ENCODE measurements at places on chromosomes 7 and 10. TPM values are rescaled to one million over a fixed set of nuclear protein-coding genes. Genes with fewer than 3 reads are reported as not detected.

TLX1 gene
- not detected for total RNA-seq

ACBD5 gene
- total RNA-seq = 21.1 TPM

SLC18A3 gene
- total RNA-seq = not detected

SORCS1 gene
- not detected for total RNA-seq

LRIT1 gene
- total RNA-seq = not detected

DNA sequence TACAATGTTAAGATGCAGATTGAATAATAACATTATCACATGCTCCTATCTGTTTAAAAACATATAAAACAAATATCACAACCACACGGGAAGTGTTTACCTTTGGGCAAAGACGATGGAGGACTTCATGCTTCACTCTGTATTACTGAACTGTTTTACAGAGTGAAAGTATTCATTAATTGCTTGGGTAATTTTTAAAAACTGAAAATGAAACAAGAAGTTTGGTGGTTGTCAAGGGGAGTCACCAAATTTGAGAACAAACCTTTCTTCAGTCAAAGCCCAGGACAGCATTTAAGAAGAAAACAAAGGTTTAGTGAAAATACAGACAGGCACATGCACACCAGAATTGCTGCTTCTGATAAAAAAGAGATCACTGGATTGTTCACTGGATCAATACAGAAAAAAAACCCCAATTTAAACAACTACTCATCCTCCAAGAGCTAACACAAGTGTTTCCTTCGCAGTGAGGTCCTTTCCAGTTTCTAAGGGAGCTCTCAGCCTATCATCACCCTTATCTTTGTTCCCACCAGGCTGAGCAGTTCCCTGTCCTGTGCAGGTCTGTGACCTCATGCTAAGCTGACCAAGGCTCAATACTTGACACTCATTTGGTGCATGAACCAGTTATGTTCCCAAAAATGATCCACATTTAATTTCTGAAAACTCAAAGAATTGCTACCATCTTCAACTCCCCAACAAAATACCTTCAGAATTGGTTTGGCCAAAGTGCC is 8.8 kb downstream of the PARP12 start:
- H3K27ac ChIP-seq = no peak overlapping the region
- peaks cover 49% of the 10 kb centered on the region for H3K36me3 ChIP-seq
- DNase-seq = no peak

GRCh38 chr7:7816084-7816483 is 97.7 kb upstream of the RPA3 start:
- H3K27ac ChIP-seq = no peak overlapping the region
- no peaks in the 10 kb centered on the region for H3K27me3 ChIP-seq
- peaks cover 19% of the 10 kb centered on the region for H3K4me1 ChIP-seq
- H3K4me3 ChIP-seq = no peak overlapping the region
- H3K36me3 ChIP-seq = no peaks in the 10 kb centered on the region

DNA sequence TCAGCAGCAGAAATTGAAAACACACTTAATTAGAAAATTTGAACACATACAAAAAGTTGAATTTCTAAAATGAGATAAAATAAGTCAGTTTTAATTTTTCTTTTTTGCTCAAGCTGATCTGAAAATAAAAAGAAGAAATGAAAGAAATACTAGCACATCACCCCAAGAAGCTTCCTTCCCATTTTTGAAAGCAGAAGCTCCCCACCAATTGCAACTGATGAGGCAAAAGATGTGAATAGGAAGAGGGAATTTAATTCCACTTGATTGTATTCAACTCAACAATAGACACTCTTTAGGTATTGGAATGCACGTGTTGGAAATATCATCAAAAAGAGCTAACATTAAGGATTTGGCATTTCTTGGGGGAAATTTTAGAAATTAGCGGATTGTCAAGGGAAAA is 175.8 kb downstream of the TRIL start:
- no peaks in the 10 kb centered on the region for H3K36me3 ChIP-seq
- H3K27me3 ChIP-seq = no peaks in the 10 kb centered on the region
- H3K27ac ChIP-seq = no peak overlapping the region
- no peak overlapping the region for H3K4me3 ChIP-seq
- no peaks in the 10 kb centered on the region for H3K4me1 ChIP-seq

GRCh38 chr10:42963312-42963711 is 113.6 kb upstream of the RET start:
- no peak overlapping the region for H3K27ac ChIP-seq
- H3K4me3 ChIP-seq = no peak overlapping the region
- H3K36me3 ChIP-seq = no peaks in the 10 kb centered on the region
- no peaks in the 10 kb centered on the region for H3K4me1 ChIP-seq

DNA sequence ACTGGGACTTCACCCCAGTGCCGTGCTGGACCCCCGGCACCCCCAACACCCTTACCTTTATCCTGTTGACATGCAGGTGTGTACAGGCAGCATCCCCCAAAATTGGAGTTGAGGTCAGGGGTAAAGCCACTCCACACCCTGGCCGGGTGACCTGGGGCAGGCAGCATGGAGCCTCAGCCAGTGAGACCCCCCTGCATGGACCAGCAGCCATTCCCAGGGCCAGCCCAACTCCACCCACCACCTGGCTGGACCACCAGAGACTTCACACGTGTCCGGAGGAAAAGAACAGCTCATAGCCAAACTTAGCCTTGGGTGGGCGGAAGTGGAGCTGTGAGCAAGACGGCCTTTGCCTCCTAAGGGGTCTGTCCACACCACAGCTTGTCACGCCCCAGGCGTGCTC is 413.0 kb upstream of the FOXK1 start:
- H3K4me3 ChIP-seq = no peak overlapping the region
- no peak for DNase-seq
- no peaks in the 10 kb centered on the region for H3K4me1 ChIP-seq

DNA sequence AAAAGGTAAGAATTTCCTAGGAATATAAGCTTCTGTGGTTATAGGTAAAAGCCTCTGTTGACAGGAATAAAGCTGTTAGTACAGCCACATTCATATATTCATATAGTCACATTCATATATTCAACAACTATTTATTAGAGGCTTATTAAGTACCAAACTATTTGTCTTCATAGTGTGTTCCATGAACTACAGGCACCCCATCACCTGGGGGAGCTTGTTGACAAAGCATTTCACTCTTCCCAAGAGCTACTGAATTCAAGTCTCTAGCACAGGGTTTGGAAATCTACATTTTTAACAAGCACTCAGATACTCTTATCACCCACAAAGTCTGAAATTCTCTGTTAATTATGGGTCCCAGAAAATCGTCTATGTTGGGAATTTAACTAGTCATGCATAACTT is 110.6 kb downstream of the RNLS start:
- H3K36me3 ChIP-seq = no peaks in the 10 kb centered on the region
- no peak overlapping the region for H3K27ac ChIP-seq
- H3K27me3 ChIP-seq = no peaks in the 10 kb centered on the region
- H3K4me1 ChIP-seq = no peaks in the 10 kb centered on the region
- H3K4me3 ChIP-seq = no peak overlapping the region

- H3K27me3 ChIP-seq = no peaks in the 10 kb centered on the region
- H3K27ac ChIP-seq = no peak overlapping the region
- no peak overlapping the region for H3K4me3 ChIP-seq
- peak; percentile 43 for DNase-seq
- H3K36me3 ChIP-seq = peaks cover 19% of the 10 kb centered on the region
These were observed 25.2 kb downstream of the GET4 start for GRCh38 chr7:901388-902154.

DNA sequence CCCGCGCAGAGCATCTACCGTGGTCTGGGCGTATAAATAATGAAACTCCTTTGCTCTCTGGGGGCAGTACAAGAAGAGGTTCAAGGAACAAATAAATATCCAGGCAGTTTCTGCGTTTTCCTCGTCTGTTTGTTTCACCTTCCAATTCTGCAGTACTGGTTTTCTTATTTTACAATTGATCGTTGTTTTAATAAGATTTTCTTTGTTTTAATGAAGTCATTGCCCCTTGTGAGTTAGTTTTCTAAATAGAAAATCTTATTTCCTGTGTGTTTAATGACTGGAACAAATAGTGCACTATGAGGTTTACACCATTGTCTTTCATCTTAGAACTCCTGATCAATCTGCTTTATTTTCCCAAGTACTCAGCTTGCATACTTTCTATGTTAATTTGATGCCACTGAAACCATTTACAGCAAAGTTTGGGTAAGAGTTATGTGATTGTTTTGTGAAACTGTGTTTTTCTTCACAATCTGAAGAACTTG is 1.2 kb downstream of the PLEKHA1 start:
- no peaks in the 10 kb centered on the region for H3K36me3 ChIP-seq
- peak overlapping the region; percentile 89 for H3K27ac ChIP-seq
- H3K4me3 ChIP-seq = peak overlapping the region; percentile 89
- DNase-seq = no peak
- H3K4me1 ChIP-seq = peaks cover 22% of the 10 kb centered on the region
- H3K27me3 ChIP-seq = peaks cover 6% of the 10 kb centered on the region

- H3K4me1 ChIP-seq = peaks cover 20% of the 10 kb centered on the region
- H3K27ac ChIP-seq = no peak overlapping the region
- DNase-seq = no peak
- H3K4me3 ChIP-seq = no peak overlapping the region
- no peaks in the 10 kb centered on the region for H3K36me3 ChIP-seq
These were observed 4.0 kb upstream of the NKX2-3 start for GRCh38 chr10:99528494-99529441.

DNA sequence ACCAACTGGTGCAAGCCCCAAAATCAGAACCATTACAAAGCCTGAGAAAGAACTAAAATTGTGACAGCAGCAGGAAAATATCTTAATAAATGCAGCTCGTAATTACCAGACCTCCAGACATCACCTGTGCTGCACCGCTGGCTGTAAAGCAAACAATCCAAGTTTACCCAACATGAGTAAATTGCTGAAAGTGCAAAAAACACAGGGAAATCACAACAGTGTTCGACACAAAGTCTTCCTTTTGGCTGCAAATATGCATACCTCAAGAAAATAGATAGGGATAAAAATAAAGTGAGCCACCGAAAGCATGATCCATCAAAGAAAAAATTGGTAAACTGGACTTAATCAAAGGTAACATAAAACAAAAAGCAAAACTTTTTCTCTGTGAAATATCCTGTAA is 101.7 kb downstream of the SLC16A9 start:
- H3K36me3 ChIP-seq = no peaks in the 10 kb centered on the region
- no peak overlapping the region for H3K4me3 ChIP-seq
- H3K4me1 ChIP-seq = no peaks in the 10 kb centered on the region

Measured in T-cell (primary cell).